Liver (tissue), 10 donors: ENCODE measurements at places on chromosomes 12 and 14. TPM values are rescaled to one million over a fixed set of nuclear protein-coding genes. Genes with fewer than 3 reads are reported as not detected.

- no peak for DNase-seq
- H3K4me3 ChIP-seq = peak overlapping the region; percentile 16
- no peaks in the 10 kb centered on the region for H3K36me3 ChIP-seq
- H3K27ac ChIP-seq = no peak overlapping the region
- peaks cover 7% of the 10 kb centered on the region for H3K4me1 ChIP-seq
- no peaks in the 10 kb centered on the region for H3K27me3 ChIP-seq
Observed at GRCh38 chr14:20630340-20631022, 11.0 kb downstream of the OR6S1 start.

Gene PLEKHD1
- total RNA-seq = 0.08 TPM

DNA sequence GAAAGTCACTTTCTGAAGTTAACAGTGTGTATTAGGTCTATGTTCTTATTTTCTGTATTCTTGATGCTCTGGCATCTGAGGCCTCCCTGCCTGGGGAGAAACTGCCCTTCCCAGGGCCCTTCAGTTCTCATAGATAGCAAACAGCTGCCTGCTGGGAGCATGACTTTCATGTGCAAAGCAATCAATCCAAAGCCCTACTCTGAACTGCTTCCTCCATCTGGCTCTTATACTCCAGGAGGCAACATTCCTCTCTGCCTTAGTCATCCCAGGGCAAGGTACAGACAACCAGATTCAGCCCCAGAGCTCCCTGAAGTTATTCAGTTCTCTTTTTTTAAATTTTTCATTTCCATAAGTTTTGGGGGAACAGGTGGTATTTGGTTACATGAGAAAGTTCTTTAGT lies 41.7 kb upstream of the RIN3 start:
- H3K27me3 ChIP-seq = no peaks in the 10 kb centered on the region
- H3K4me3 ChIP-seq = no peak overlapping the region
- no peak for DNase-seq

Gene TAS2R42
- not detected for total RNA-seq

GRCh38 chr12:1319212-1319611 lies 275.2 kb downstream of the FBXL14 start:
- no peak overlapping the region for H3K4me3 ChIP-seq
- peak overlapping the region; percentile 44 for H3K27ac ChIP-seq
- H3K27me3 ChIP-seq = no peaks in the 10 kb centered on the region
- no peaks in the 10 kb centered on the region for H3K36me3 ChIP-seq

DNA sequence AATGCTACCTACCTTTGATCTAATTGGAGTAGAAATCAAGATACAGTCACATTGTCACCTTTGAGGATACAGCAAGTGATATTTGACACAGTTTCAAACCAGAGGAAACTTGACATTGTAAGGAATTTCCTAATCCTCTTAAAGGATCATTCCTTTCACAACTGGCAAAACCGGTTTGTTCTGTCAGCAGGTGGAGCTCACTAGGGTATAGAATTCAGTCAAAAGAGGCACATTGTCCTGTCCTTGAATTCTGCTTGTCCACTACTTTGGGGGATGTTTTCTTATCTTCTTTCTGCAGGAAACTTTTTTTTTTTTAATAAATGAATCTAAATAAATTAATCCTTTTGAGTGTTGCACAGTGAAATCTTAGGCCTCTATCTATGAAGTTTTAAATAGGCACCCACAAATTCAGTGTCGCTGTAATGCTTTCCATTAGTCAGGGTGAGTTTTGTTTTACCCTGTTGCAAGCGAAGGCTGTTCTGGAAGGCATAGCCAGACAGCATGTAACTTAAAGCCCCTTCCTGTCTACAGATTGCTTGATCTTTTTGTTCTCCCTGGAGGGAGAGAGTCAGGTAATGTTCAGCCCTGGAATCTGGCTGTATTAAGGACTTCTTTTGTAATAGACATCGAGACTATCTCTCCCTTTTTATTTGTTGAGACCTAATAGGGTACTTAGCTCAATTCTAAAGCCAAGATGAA lies 285.0 kb upstream of the RGS6 start:
- DNase-seq = no peak
- H3K36me3 ChIP-seq = no peaks in the 10 kb centered on the region
- no peaks in the 10 kb centered on the region for H3K27me3 ChIP-seq
- H3K27ac ChIP-seq = no peak overlapping the region
- H3K4me1 ChIP-seq = no peaks in the 10 kb centered on the region

DNA sequence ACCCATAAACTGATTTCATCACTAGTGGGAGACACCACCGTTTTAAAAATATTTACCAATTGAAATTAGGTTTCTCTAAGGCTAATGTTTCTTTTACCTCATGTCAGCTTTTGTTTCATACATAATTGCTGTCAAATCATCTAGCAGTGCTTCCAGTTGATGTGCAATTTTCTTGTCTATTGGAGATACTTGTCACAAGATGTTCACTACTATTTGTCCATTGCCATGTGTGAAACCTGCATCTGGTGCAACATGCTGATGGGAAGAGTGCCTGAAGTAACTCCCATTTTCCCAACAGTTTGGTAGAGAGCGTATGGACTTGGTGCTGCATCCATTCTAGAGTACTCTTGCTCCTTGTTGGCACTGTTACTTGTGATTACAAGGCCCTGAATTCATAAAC lies 9.7 kb downstream of the XPOT start:
- H3K27ac ChIP-seq = no peak overlapping the region
- peaks cover 68% of the 10 kb centered on the region for H3K36me3 ChIP-seq
- DNase-seq = no peak
- no peaks in the 10 kb centered on the region for H3K27me3 ChIP-seq

- H3K27ac ChIP-seq = no peak overlapping the region
- H3K27me3 ChIP-seq = no peaks in the 10 kb centered on the region
- no peaks in the 10 kb centered on the region for H3K36me3 ChIP-seq
- DNase-seq = no peak
- no peaks in the 10 kb centered on the region for H3K4me1 ChIP-seq
Observed at GRCh38 chr12:114921781-114922180, 237.8 kb upstream of the TBX3 start.

GRCh38 chr12:108043286-108043685 lies 85.8 kb upstream of the WSCD2 start:
- H3K4me3 ChIP-seq = no peak overlapping the region
- DNase-seq = no peak
- H3K4me1 ChIP-seq = no peaks in the 10 kb centered on the region
- H3K27me3 ChIP-seq = no peaks in the 10 kb centered on the region
- no peaks in the 10 kb centered on the region for H3K36me3 ChIP-seq

DNA sequence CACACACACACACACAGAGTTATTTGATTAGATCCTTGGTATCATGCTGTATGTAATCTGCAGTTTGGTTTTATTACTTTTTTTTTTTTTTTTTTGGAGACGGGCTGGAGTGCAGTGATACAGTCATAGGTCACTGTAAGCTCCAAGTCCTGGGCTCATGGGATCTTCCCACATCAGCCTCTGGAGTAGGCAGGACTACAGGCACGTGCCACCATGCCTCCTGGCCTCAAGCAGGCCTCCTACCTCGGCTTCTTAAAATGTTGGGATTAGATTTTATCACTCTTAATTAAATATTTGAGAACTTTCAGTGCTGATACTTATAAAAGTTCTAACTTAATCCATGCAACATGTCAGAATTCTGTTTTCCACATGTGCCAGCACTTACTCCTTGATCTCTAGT lies 31.3 kb upstream of the PSEN1 start:
- no peak overlapping the region for H3K27ac ChIP-seq
- peaks cover 6% of the 10 kb centered on the region for H3K36me3 ChIP-seq
- DNase-seq = no peak
- H3K4me1 ChIP-seq = peaks cover 10% of the 10 kb centered on the region

- peaks cover 6% of the 10 kb centered on the region for H3K4me1 ChIP-seq
- no peaks in the 10 kb centered on the region for H3K27me3 ChIP-seq
- no peak overlapping the region for H3K4me3 ChIP-seq
- H3K27ac ChIP-seq = no peak overlapping the region
- no peaks in the 10 kb centered on the region for H3K36me3 ChIP-seq
- no peak for DNase-seq
Observed at GRCh38 chr12:122966743-122967550, 684 bp upstream of the ABCB9 start.

GRCh38 chr12:42892702-42893551 lies 303.4 kb upstream of the PRICKLE1 start:
- H3K27ac ChIP-seq = no peak overlapping the region
- no peaks in the 10 kb centered on the region for H3K27me3 ChIP-seq
- H3K4me1 ChIP-seq = no peaks in the 10 kb centered on the region
